ENCODE measurements at places on chromosomes 12 and 14.

- DNase-seq, result no peak
Observed at GRCh38 chr12:89875809-89876208, 167.2 kb upstream of the ATP2B1 start.

GRCh38 chr14:23043754-23044153 is 1.7 kb downstream of the PSMB11 start:
- DNase-seq, result no peak

- DNase-seq, result no peak
Observed at GRCh38 chr14:63614679-63615363, 26.9 kb downstream of the WDR89 start.

- DNase-seq, result no peak
Observed at GRCh38 chr14:30389134-30389876, 169.7 kb upstream of the G2E3 start.

GRCh38 chr12:41344776-41345470 is 156.8 kb downstream of the PDZRN4 start:
- DNase-seq, result no peak

DNA sequence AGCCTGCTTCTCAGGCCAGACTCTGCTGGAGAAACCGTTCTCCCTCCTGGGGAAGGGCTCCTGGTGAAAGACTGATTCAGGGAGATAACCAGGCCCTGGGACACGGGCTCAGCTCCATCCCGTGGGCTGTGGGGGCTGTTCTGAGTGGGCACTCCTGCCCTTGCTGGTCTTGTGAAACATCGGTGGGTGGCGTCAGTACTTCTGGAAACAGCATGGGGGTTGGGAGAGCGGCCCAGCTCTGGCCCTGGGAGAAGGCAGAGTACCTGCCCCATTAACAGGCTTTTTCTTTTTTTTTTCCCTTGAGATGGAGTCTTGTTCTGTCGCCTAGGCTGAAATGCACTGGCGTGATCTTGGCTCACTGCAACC is 786 bp downstream of the SLC25A47 start:
- no peak for DNase-seq

DNA sequence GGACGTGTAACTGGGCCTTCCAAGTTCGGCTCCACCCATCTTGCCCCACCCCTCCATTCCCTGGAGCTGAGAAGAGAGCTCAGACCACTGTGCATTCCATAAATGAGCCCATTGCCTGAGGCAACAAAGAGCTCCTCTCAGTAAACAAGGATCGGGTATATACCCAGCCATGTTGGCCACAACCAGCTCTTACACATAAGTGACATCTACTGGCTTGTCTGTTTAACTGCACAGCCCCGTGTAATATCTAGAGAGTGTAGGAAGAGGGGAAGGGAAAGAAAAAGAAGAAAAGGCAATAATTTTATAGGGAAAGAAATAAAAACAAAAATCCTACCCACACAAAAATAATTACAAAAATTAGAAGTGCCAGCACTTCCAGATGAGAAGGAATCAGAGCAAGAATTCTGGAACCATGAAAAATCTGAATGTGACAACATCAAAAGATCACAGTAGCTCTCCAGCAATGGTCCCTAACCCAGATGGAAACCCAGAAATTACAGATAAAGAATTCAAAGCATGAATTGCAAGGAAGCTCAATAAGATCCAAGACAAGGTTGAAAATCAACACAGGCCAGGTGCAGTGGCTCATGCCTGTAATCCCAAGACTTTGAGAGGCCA is 308.1 kb downstream of the RPAP3 start:
- DNase-seq, result no peak

GRCh38 chr12:46663318-46663717 is 162.5 kb downstream of the SLC38A4 start:
- DNase-seq, result no peak

DNA sequence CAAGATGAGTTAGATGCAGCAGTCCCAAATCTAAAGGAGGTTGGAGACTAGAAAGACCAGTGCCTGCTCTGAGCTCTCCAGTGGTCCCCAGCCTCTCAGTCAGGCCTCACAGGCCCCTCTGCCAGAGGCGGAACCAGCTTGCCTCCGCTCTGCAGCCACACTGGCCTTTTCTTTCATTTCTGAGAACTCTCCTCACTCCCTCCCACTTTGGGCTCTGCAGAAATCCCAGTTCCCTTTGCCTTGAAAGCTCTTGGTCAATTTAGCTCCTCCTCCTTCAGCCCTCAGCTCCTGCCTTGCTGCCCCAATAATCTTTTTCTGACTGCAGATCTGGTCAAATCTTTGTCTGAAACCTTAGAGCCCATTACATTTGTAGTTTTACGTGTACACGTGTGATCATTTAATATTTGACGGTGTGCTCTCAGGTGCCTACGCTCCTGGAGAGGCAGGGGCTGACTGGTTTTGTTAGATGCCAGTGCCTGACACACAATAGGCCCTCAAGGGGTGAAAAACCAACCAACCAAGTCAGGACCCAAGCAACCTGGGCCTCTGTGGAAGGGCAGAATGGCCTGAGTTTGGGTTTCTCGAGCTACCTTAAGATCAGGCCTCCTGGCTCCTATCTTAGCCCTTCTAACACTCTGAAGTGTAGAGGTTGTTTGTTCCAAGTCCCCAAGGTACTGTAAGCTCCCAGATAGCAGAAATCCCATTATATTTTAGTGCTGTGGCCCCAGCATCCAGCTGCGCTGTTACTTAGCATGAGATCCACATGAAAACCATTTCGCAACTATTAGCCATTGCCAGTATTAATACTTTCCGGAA is 1.1 kb upstream of the NUDT4 start:
- DNase-seq, result no peak

GRCh38 chr14:22311636-22312035 is 277.4 kb downstream of the DAD1 start:
- DNase-seq, result no peak

GRCh38 chr14:43184540-43184939 is 1322.5 kb downstream of the FSCB start:
- no peak for DNase-seq

GRCh38 chr12:117060929-117061305 is 38.3 kb downstream of the TESC start:
- DNase-seq, result no peak

GRCh38 chr12:119674560-119674959 is 6.6 kb downstream of the PRKAB1 start:
- no peak for DNase-seq

DNA sequence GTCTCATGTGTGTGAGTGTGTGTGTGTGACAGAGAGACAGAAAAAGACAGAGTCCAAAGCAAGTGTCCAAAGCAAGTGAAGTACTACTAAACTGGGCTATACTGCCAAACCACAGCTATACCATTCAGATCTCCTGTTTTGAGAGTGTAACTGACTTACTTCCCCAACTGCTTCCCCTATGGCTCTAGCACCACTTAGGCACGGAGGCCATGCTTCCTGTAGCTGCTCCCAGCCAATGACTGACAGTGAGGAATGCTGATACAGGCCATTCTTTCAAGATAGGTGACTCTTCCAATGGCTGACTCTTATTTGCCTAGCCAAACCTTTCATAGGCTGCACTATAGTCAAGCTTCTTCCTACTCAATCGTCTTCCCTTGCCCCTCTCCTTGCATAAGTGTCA is 393.2 kb downstream of the BCAT1 start:
- DNase-seq, result no peak

DNA sequence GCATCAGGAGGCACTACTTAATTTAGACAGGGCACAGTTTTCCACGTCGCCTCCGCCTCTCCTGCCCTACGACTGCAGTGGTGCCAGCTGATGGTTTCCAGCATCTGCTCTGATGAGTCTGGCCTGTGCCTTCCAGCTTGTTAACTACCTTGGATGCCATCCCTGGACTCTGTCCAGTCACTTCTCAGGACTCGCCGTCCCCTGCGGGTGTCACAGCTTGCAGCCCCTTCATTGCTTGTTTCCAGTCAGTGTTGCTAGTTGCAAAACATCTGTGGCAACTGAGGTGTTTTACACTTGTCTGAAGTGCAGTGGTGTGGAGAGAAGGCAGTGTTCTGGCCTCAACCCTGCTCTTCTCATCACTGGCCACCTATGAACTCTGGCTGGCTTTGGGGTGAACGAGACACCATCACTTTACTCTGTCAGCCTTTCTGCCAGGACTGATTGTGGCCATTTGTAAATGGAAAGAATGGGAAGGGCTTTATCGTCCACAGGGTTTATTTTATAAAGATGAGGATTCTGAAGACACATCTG is 8.3 kb downstream of the ADGRD1 start:
- no peak for DNase-seq

DNA sequence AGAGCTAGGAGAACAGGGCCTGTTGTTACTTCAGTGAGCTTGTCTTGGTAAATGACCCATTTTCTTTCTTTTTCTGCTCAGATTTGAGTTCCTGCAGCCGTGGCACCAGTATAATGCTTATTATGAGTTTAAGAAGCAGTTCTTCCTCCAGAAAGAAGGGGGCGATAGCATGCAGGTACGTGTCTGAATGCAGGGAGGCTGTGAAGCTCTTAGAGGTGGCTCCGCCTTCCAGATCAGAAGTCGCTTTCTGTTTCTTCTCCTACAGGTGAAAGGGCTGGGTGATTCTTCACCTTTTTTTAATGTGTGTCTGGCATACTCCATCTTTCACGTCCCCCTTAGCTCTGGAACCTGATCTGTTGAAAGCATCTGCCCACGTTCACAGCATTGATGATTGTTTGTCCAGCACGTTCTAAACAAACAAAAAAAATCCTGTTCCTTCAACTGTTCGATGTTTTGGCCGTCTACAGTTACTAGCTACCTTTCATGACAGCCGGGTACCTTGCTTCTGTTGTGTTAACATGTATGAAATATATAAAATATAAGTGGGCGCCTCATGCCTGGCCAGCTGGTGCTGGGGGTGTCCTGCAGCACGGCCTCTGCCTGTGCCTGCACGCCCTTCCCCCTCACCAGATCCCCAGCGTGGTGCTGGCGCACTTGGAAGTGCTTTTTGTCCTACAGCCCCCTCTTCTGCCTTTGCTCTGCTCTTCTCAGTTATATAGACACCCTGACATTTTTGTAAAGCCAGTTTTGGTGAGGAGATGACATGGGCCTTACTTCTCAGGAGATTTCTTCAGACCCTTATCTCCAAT is 44.6 kb downstream of the SFSWAP start:
- DNase-seq, result no peak

- DNase-seq, result no peak
Observed at GRCh38 chr12:124534776-124535740, 32.4 kb downstream of the NCOR2 start.

GRCh38 chr14:83894568-83894967 is 1635.4 kb upstream of the FLRT2 start:
- no peak for DNase-seq

- DNase-seq, result no peak
Observed at GRCh38 chr12:22209422-22209821, 125.1 kb downstream of the ST8SIA1 start.

GRCh38 chr12:48782457-48783395 is 6.2 kb downstream of the ADCY6 start:
- no peak for DNase-seq

DNA sequence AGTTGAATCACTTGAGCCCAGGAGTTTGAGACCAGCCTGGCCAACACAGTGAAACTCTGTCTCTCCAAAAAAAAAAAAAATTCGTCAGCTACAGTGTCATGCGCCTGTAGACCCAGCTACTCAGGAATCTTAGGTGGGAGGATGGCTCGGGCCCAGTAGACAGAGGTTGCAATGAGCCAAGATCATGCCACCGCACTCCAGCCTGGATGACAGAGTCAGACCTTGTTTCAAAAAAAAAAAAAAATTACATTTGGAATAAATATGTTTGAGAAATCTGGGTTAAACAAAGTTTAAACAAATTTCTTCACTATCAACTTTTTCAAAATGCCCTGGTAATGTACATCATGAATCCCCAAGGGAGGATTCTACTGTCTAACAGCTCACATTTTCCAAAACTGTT is 187.0 kb upstream of the RASSF8 start:
- DNase-seq, result no peak

DNA sequence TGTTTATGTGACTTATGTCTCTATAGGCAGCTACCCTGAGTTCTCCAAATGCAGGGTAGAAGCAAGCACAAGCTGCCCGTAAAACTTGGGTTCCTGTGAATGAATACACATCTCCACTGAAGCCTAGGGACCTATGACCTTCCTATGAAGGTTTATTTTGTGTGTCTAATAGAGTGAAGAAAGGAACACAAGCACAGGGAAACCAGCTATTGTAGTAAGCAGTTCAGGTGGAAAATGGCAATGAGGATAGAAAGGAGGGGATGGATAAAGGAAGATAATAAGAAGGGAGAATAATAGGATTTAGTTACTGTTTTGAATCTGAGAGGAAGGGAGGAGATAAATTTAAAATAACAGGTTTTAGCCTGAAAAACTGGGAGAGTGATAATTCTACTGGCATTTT is 2.4 kb downstream of the PFKM start:
- no peak for DNase-seq

- DNase-seq, result no peak
Observed at GRCh38 chr12:43723134-43723533, 35.5 kb downstream of the PUS7L start.

- no peak for DNase-seq
Observed at GRCh38 chr12:121858662-121859572, at the start of gene HPD. TSS of gene HPD (minus strand) at chr12:121858859. CDS start at chr12:121858823, 36 bp downstream.

DNA sequence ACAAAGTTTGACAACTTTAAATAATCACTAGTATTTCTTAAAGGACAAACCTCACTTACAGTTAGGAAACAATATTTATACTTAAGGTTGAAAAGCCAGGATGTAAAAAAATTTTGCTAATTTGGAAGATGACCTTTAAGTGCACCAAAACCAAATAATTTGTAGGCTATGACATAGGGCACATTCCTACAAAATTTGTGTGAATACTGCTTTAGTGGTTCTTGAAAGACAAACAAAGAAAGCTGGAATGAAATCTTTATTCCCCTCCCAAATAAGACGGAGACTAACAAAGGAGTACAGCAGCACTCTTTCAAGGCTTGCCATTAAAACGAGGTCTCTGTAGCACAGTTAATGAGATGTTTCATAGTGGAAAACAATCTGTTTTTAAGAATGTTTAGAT is 45.6 kb downstream of the MSRB3 start:
- no peak for DNase-seq

GRCh38 chr12:69834147-69834546 is 9.1 kb downstream of the MYRFL start:
- DNase-seq, result no peak

DNA sequence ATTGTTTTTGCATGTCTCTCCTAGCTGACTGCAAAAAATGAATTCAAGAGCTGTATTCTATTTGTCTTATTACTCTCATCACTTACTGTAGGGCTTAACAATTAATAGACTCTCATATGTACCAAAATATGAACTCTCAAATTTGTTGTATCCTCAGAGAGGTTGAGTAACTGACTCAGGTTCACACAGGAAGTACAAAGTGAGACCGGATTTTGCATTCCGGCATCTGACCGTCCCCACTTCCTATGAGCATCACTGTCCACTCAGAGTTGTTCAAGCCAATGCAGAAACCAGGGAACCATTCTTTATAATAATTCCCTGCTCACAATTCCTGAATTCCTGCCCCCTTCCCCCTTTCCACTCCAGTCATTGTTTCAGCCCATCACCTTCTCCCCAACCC is 113.3 kb upstream of the AMIGO2 start:
- DNase-seq, result no peak

All from stimulated activated CD4-positive, alpha-beta T cell treated with anti-CD3 and anti-CD28 coated beads, Interleukin-1b, Interleukin-23, amount 100 ng/mL, for 1 hour (primary cell).